Stimulated activated CD8-positive, alpha-beta memory T cell treated with anti-CD3 and anti-CD28 coated beads, Interleukin-4, amount 100 ng/mL, for 4 hours (primary cell): ENCODE measurements at places on chromosomes 6 and 20.

- no peak for DNase-seq
Observed at GRCh38 chr20:25100914-25101313, 19.0 kb upstream of the VSX1 start.

DNA sequence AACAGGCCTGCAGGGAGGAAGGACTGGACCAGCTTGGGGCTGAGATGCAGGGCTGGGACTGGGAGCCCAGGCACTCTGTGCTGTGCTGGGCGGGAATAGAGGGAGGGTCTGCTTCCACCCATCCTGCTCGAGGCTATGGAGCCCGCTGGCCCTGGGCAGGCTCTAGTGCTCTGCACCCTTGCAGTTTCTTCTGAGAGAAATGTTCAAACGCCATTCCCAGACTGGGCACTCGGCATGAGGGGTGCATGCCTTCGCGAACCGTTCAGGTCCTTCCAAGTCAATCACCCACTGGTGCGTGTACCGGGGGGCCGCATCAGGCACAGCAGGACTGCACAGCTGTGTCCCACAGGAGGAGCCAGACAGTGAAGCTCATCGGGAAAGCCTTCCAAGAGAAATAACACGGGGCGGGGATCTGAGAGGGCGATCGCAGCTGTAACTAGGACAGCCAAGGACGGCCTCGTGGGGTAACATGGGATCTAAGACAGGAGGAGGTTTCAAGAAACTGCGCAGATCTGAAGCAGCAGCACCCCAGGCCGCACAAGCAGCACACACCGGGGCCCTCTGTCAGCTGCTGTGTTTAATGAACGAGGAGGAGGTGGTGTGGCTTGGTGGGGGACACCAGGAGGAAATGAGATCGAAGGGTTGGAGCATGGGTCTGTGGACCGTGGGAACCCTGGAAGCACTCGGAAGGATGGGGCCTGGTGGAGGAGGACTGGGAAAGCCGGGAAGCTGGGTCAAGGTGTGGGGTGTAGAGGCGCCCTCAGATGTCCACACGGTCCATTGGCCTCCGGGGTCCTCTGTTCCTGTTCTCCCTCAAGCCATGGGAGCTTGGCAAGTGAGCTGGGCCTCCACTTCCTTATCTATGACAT is 26.1 kb upstream of the PYGB start:
- DNase-seq, result no peak

DNA sequence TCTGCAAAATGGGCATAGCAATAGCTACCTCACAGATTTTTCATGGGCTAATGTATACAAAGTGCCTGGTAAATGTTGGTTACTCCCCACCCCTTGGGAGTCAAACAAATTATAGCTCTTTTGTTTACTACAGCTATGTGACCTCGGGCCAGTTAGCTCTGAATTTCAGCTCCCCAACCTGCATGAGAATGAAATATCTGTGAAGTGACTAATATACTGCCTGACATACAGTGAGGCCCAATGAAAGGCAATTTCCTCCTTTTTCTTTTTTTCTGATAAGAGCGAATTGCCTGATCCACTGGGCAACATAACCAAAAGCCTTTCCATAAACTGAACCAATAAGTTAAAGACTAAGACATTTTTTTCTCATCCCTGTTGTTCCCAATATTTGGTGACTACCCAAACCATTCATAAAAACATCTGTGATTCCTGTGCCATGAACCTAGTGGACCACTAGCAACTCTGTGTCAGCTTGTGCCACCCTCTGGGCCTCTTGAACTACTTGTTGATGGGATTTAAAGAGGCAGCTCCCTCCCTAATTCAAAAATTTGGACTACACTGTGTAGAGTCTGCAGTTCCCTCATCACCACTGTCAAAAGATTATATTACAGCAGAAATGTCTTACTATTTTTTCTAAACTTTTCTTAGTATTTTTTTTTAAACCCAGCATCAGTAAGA is 91.9 kb upstream of the TMEM30A start:
- DNase-seq, result no peak

DNA sequence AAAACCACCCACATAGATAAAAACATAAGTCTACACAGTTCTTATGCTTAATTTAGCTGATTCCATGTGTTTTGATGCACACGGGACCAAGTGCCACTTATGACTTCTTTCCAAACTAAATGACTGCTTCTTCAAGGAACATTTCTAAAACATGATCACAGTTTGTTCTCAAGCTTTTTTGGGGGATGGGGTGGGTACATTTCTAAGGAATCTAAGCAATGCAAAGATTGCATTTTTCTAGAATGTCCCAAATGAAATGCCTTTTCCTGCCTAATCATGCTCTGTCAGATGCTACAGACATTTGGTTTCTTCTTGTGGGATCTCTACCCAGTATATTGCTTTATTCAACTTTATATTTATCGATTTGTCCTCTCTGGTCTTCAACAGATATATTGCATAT is 496.8 kb upstream of the JAG1 start:
- no peak for DNase-seq

DNA sequence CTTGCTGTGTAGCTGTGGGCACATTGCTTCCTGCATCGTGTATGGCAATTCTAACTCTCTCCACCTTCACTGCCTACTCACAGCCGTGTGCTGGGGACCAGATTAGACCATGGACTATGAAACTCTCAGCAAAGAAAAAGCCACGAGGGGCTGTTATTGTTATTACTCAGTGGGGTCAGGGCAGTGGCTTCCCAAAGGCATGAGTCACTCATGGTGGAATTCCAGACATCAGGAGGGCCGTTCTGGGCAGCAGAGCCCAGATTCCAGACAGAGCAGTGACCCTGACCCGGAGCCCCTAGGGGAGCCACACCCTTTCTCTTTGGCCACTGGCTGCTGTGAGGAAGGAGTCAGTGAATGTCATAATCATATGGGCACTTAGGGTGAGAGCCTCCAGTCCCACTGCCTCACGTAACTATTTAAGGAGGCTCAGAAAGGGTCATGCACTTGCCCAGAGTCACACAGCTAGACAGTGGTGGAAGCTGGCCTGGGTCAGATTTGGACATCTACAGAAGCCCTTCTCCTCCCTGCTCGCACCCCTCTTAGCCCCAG is 22.2 kb upstream of the CCN5 start:
- DNase-seq, result no peak

GRCh38 chr6:112560651-112561050 is 213.5 kb downstream of the RFPL4B start:
- DNase-seq, result no peak

- DNase-seq, result no peak
Observed at GRCh38 chr6:89689732-89690131, 51.2 kb upstream of the LYRM2 start.

- DNase-seq, result no peak
Observed at GRCh38 chr6:91155129-91155785, 568.4 kb upstream of the MAP3K7 start.

DNA sequence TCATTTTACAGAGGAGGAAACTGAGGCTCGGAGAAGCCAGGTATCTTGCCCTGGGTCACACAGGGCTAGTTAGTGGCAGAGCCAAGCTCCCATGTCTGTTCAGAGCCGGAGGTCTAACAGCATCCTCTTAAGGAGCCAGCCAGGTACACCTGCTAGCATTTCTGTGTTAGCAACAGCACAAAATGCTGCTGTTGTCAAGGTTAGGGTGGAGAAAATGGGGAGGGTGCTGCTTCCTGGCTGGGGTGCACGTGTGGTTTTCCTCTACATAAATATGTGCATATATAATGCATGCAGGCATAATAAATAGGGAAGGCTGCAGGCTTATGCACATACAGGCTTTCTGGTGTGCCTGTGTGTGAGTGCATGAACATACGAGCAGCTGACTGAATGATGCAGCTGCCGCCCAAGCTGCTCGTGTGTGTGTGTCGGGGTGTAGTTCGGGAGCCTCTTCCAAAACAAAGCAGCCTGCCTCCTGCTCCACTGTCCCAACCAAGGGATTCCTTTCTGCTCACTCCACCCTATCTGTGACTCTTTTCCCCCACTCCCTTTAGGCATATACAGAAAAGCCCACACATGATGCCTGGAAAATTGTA is 86.6 kb downstream of the CD40 start:
- DNase-seq, result no peak

GRCh38 chr6:105774247-105774646 is 311.9 kb upstream of the PRDM1 start:
- DNase-seq, result no peak

DNA sequence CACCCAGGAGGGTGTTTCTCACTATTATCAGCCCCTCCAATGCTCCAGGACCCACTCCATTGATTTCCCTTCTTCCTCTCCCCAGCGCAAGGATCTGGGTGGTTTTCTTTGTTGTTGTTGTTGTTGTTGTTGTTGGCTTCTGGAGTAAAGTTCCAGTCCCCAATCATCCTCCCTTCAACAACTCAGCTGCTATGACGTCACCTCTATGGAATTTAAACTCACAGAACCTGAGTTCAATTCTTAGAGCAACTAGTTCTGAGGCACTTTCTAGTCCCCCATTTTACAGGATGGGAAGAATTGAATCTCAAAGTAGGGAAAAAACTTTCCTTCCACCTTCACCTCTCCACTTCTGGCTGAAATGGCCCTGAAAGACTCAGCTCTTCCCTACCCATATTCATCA is 9.7 kb upstream of the WFDC8 start:
- DNase-seq, result no peak
